Motor neuron (in vitro differentiated cells): ENCODE measurements at places on chromosomes 3 and 15. TPM values are rescaled to one million over a fixed set of nuclear protein-coding genes. Genes with fewer than 3 reads are reported as not detected.

ECE2 gene
- 0.60 TPM in 1 of 2 replicates, not detected in the other for total RNA-seq

CISH gene
- total RNA-seq, result 1.3 and 1.5 TPM in 2 replicates

SIDT1 gene
- 0.40 and 4.5 TPM in 2 replicates for total RNA-seq

GRCh38 chr3:5160940-5161858 lies 26.3 kb upstream of the EDEM1 start:
- ATAC-seq, result peak; percentile 38

DNA sequence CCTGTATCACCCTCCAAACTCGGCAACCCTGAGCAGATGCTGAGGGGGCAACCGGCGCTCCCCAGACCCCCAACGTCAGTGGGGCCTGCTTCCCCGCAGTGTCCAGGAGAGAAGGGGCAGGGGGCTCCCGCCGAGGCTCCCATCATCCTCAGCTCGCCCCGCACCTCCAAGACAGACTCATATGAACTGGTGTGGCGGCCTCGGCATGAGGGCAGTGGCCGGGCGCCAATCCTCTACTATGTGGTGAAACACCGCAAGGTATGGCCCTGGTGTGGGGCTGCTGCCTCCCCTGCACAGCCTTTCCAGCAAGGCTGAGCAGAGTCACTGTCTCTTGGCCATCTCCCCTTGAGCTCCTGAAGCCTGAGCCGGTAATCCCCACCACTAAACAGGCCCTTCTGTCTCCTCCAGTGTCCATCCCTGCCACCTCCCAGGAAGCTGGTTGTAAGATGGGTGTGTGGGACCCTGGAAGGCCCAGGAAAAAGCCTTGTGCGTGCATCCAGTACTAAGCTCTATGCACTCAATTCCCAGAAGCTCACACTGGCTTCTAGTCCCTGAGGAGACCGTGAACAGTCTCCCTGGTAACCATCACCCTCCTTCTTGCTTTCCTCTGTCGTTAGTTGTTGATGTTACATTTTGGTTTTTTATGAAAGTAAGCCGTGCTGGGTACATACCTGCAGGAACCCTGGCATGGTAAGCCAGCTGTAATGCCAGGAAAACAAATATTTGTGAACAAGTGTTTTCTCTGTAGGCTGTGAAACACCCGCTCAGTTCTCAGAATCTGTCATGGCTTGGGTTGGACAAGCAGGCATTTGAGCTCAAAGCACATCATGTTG lies 63.3 kb downstream of the BOC start:
- no peak for ATAC-seq

- ATAC-seq, result no peak
Observed at GRCh38 chr3:71111784-71112440, 471.6 kb downstream of the FOXP1 start.

DNA sequence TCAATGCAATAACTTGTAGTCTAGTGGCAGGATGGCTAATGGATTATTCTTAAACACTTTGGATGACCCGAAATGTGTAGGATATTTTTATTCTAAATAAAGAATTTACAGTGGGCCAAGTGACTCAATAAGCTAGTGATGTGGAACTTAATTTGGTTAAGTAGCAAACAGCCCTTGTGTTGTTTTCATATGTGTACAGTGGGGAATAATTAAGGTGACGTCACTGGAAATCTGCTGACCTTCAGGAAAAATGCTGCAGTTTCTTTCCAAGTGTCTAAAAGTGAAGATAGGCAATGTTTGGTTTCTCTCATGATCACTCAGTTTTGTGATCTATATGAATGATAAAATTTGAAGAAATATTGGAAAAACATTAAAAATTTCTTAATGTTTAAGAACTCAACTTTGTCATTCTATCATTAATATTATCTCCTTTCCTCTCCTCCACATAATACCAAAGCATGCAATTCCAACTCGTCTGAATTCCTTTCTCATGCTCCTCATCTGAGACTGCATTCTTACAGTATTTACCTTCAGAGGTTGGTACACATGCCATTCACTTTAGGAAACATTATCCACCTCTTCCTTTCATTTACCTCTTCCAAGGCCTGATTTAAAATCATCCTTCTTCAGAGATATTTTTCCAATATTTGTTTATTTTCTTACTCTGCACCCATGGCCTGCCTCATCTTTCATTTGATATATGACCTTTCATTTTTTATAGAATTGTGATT lies 414.6 kb upstream of the ARPP21 start:
- ATAC-seq, result peak; percentile 57

- no peak for ATAC-seq
Observed at GRCh38 chr3:119206611-119207511, 33.5 kb downstream of the UPK1B start.

DNA sequence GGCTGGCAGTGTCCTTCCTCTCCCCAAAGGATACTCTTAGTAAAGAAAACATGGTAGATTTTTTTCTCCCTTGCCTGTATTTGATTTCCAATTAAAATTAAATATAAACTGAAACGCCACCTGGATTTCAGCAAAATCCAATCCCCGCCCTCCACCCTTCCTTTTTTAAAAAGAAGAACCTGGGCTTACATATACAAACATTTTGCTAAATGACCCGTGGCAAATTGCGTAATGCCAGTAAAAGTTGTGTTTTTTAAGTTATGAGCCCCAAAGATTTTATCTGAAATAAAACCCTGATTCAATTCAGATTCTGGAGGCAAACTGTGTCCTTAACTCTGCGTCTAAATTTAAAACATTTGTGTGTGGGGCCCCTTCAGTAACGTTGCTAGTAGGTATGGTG lies 403.0 kb downstream of the FOXP1 start:
- ATAC-seq, result no peak
